ENCODE measurements at places on chromosomes 11 and 22.
A peak's percentile ranks its signal among the peaks of the same experiment; 100 is the strongest.

GRCh38 chr11:11010624-11011127 is 152.8 kb upstream of the ZBED5 start:
- H3K4me1 ChIP-seq: no peaks in the 10 kb centered on the region
- H3K4me3 ChIP-seq: no peak overlapping the region
- no peaks in the 10 kb centered on the region for H3K36me3 ChIP-seq
- DNase-seq: peak; percentile 44
- peaks cover 3% of the 10 kb centered on the region for H3K27me3 ChIP-seq
- no peak overlapping the region for H3K27ac ChIP-seq

GRCh38 chr11:13152736-13153541 is 124.7 kb upstream of the BMAL1 start:
- no peaks in the 10 kb centered on the region for H3K27me3 ChIP-seq
- no peaks in the 10 kb centered on the region for H3K36me3 ChIP-seq
- no peaks in the 10 kb centered on the region for H3K4me1 ChIP-seq
- no peak overlapping the region for H3K27ac ChIP-seq

DNA sequence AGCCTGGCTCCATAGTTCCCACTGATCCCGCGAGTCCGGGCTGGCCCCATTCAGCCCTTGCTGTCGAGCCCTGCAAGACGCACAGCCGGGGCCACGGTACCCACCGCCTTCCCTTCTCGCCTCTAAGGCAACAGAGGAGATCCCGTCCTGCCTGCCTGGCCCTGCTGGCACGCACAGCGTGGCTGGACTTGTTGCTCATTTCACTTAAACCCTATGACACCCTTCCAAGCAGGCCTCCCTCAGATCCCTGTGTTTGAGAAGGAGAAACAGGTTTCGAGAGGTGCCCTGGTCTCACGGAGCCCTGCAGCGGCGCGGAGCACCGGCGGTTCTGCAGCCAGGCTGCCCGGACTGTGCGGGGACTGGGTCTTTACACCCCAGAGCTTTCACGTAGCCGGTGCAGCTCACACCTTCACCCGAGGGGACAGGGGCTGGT is 1048.4 kb downstream of the BRD1 start:
- no peak for DNase-seq
- no peaks in the 10 kb centered on the region for H3K36me3 ChIP-seq
- H3K4me3 ChIP-seq: no peak overlapping the region
- no peaks in the 10 kb centered on the region for H3K4me1 ChIP-seq
- H3K27me3 ChIP-seq: no peaks in the 10 kb centered on the region

DNA sequence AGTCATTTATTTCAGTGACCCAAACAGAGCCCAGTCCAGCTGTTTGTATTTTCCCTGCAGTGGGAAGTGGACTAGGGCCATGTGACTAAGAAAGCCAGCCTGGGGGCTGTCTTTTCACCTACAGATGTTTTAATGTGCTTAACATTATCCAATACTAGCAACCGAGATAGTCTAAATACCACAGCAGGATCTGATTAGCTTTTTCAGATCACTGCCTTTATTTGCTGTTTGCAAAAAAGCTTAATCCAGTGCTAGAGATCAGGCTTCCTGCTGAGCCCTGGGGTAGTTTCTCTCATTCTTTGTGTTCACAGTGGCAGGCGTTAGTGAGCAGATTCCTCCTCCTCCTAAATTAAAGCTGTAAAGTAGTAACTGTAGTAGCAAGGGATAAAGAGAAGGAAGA is 35.0 kb downstream of the ZC3H12C start:
- no peak for DNase-seq
- no peaks in the 10 kb centered on the region for H3K4me1 ChIP-seq
- no peaks in the 10 kb centered on the region for H3K27me3 ChIP-seq
- no peak overlapping the region for H3K27ac ChIP-seq
- H3K36me3 ChIP-seq: no peaks in the 10 kb centered on the region

- no peak overlapping the region for H3K4me3 ChIP-seq
- DNase-seq: no peak
- no peaks in the 10 kb centered on the region for H3K36me3 ChIP-seq
- H3K27me3 ChIP-seq: no peaks in the 10 kb centered on the region
- H3K27ac ChIP-seq: no peak overlapping the region
These were observed 269.0 kb upstream of the PDGFD start for GRCh38 chr11:104432981-104433380.

GRCh38 chr11:126307706-126308105 is 3.8 kb downstream of the DCPS start:
- H3K4me3 ChIP-seq: no peak overlapping the region
- DNase-seq: no peak
- peaks cover 4% of the 10 kb centered on the region for H3K36me3 ChIP-seq
- no peaks in the 10 kb centered on the region for H3K27me3 ChIP-seq

DNA sequence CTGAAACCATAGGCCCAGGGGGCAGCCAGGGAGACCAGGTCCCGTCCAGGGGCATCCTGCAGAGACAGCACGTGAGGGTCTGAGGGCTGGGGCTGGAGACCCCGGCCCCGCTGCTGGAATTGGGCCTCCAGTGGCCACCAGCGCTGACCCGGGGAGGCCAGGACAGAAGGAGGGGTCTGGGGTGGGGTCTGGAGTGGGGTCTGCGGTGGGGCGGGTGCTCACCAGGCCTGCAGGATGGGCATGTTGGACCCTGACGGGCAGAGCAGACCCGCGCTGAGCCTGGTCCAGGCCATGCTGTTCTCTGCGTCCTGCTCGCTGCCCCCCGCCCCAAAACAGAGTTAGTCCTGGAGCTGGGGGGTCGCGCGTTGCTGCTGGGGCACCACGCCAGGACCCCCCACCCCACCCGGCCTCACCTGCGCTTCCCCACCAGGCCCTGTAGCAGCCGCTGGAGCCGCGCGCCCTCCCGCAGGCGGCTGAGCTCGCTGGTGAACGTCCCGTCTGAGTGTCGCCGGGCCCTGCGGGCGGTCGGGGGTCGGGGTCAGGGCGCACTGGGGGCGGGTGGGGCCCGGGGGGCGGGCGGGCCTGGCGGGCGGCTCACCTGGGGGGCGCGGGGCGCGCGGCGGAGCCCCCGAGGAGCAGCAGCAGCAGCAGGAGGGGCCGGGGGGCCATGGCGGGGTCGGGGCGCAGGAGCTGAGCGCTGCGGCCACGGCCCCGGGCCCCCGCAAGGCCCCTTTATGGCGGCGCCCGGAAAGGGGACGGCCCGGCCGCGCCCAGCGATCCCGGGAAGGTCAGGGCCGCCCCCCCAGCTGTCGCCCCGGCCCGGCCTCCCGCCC is at the start of gene SCT:
Gene SCT, minus strand, starts transcription at position 707 of the 833 bp plus-strand sequence. Its CDS starts 38 bp downstream, at position 669.
- no peaks in the 10 kb centered on the region for H3K36me3 ChIP-seq
- H3K4me1 ChIP-seq: no peaks in the 10 kb centered on the region
- H3K27me3 ChIP-seq: peaks cover 46% of the 10 kb centered on the region
- no peak within 1 kb of the TSS for H3K27ac ChIP-seq
- no peak within 1 kb of the TSS for H3K4me3 ChIP-seq
- no peak for DNase-seq

DNA sequence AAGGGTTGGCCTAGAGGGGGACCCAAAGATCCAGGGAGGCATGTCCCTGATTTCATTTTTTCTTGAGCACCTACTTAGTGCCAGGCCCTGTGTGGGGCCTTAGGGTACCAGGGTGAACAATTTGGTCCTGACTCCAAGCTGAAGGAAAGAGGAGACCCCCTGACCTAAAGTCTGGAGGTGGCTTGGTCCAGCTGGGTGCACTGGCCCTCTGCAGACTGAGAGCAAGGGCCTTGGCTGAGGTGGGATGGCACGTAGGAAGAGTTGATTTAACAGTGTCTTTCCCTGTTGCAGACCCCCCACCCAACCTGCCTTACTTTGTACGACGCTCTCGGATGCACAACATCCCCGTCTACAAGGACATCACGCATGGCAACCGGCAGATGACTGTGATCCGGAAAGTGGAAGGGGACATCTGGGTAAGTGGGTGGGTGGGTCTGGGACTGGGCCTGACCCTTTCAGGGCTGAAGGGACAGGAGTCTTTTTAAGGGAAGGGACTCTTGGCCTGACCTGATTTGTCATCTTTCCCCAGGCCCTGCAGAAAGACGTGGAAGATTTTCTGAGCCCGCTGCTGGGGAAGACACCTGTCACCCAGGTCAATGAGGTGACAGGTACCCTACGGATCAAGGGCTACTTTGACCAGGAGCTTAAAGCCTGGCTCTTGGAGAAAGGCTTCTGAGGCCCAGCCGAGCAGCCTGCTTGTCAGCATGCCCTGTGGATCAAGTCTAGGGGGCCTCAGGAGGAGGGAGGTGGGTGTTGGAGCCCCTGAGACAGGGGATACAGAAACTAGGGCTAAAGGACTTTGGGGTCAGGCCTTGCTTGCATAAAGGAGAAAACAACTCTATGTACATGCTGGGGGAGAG is 3.3 kb downstream of the MRPL49 start:
- peaks cover 6% of the 10 kb centered on the region for H3K4me1 ChIP-seq
- H3K36me3 ChIP-seq: peaks cover 71% of the 10 kb centered on the region
- H3K4me3 ChIP-seq: no peak overlapping the region
- no peaks in the 10 kb centered on the region for H3K27me3 ChIP-seq

DNA sequence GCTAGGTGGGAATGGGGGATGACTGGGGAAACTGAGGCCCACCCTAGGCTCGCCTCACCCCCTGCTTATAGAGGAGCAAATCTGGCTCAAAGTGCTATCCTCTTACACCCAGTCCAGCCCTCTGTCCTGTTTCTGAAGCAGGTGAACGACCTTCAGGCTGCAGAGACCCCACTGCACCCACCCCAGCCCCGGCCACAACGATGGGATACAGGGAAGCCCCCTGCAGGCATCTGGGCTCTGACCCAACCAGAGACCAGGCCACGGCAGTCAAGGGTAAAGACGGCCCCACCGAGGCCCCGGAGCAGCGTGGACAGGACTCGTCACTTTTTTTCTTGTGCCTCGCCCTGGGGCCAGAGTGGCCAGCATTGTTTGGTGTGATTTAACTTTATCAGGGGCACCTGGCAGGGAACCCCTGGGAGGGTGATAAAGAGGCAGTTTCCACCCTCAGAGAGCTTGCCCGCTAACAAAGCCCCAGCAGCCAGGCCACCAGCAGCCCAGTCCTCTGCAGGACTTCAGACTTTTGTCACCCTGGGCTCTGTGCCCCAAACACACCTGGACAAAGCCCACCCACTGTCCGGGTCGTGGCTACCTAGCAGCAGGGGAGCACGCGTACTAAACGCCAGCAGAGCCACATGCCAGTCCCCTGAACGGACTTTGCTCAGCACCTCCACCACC is 612.6 kb downstream of the TBC1D22A start:
- DNase-seq: no peak
- no peaks in the 10 kb centered on the region for H3K36me3 ChIP-seq
- no peak overlapping the region for H3K4me3 ChIP-seq
- no peak overlapping the region for H3K27ac ChIP-seq

DNA sequence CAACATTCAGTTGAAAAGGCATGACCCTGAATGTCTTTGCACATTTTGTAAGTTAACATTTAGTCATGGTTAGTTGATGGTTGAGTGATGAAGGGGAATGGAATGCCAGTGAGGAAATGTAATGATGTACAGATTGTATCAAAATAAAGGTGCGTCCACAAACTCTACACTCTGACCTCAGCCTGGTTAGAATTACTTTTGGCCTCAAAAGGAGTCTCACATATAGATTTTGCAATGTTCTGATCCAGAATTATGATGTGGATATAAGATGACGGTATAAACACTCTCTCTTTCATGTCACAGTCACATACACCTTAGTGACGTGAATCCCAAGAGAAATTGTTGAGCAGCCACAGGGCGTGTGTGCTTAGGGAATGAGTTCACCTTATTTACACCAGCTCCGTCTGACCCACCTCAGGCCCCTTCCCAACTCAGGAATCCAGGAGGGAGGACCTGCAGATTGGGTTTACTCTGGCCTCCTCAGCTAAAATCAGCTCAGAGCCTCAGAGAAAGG is 100.1 kb downstream of the RDX start:
- no peaks in the 10 kb centered on the region for H3K36me3 ChIP-seq
- DNase-seq: no peak
- no peak overlapping the region for H3K4me3 ChIP-seq
- peak overlapping the region; percentile 28 for H3K27ac ChIP-seq

GRCh38 chr22:37068859-37069258 is 17.3 kb downstream of the KCTD17 start:
- H3K4me1 ChIP-seq: no peaks in the 10 kb centered on the region
- H3K27ac ChIP-seq: no peak overlapping the region
- H3K4me3 ChIP-seq: no peak overlapping the region
- no peak for DNase-seq
- no peaks in the 10 kb centered on the region for H3K36me3 ChIP-seq

- H3K4me3 ChIP-seq: no peak overlapping the region
- H3K4me1 ChIP-seq: no peaks in the 10 kb centered on the region
- H3K27ac ChIP-seq: no peak overlapping the region
These were observed 36.0 kb downstream of the NUP50 start for GRCh38 chr22:45199723-45200122.

DNA sequence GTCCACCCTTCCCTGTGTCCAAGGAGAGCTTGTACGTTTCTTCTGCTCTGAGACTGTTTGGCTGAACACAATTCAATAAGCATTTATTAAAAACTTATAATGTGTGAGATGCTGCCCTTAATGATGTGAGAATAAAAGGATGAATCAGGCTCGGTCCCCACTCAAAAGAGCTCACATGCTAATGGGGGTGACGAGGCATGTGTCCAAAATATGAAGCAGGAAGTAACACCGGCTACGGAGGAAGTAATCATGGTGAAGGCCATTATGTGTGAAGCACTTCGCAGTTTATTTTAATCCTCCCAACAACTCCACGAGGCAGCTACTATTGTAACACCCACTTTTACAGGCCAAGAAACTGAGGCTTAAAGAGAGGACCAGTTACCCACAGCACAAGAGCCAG is 3.4 kb upstream of the RASD2 start:
- H3K4me1 ChIP-seq: peaks cover 24% of the 10 kb centered on the region
- no peak overlapping the region for H3K27ac ChIP-seq
- no peak overlapping the region for H3K4me3 ChIP-seq

- H3K27ac ChIP-seq: no peak overlapping the region
- H3K4me3 ChIP-seq: no peak overlapping the region
- no peak for DNase-seq
These were observed 32.6 kb downstream of the PPFIA1 start for GRCh38 chr11:70303070-70303469.

DNA sequence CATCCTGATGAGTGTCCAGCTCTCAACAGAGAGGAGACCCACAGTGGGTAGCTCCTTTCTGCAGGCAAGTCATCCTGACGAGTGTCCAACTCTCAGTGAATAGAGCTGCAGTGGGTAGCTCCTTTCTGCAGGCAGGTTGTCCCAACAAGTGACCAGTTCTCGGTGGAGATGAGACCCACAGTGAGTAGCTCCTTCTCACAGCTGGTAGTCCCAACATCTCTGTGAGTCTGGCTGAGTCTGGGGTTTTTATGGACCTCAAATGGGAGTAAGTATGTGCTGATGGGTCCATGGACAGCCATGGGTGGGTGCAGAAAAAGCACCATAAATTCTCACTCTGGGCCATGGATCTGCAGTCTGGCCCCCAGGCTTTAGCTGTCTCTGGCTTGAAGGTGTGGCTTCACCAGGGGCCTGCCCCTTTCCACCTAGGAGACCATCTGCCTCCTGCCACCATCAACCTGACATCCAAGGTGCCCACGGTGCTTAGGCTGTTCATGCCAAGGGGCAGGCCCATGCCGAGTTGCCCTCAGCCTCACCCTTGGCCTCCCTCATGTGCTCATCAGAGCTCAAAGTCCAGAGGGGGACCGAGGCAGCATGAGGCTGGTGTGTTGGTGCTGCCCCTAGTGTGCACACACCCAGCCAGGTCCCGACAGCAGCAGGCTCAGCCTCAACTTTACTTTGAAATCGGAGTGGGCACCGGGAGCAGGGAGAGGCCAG is 15.3 kb downstream of the NPAT start:
- H3K36me3 ChIP-seq: no peaks in the 10 kb centered on the region
- no peak overlapping the region for H3K4me3 ChIP-seq
- no peak for DNase-seq
- no peaks in the 10 kb centered on the region for H3K4me1 ChIP-seq

Data from left lung (tissue), 14 donors.